ENCODE measurements at places on chromosomes 2 and 18.
A peak's percentile ranks its signal among the peaks of the same experiment; 100 is the strongest.

DNA sequence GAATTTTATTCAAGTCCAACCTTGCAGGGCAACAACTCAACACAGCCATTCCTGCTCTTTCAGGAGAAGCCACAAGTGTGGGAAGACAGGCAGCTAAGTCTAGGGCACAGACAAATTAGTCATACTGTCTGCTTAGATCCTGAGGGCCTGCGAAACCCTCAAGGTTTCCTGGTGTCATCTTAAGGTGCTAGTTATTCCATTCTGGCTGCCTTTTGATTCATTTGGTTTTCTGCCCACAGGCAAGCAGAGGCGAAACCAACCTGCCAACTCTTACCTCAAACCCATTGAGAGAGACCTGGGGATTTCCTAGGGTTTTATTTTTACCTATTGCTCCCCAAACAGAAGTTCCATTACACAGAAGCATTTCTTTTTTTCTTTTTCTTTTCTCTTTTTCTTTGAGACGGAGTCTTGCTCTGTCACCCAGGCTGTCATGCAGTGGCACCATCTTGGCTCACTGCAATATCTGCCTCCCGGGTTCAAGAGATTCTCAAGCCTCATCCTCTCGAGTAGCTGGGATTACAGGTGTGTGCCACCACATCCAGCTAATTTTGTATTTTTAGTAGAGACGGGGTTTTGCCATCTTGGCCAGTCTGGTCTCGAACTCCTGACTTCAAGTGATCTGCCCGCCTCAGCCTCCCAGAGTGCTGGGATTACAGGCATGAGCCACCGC, 23.7 kb upstream of the SCYGR1 start:
- DNase-seq, result peak; percentile 81

DNA sequence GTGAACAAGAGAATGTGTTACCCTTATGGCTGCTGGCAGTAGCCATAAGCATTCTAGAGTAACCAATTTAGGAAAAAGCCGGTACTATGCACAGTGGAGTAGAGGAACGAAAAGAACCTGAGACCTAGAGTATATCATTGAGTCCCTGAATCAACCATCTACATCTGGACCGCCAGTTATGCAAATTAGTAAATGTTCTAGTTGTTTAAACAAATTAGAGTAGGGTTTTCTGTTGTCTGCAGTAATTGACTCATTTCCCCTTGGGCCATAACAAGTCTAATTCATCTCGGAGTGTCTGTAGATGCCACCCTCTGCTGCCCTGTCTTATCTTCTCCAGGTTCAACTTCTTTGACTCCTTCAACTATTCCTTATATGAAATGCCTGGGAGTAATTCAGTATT, 60.1 kb upstream of the CAPN13 start:
- DNase-seq, result no peak

- no peak for DNase-seq
Observed at GRCh38 chr2:111165084-111165483, 44.4 kb downstream of the BCL2L11 start.

GRCh38 chr2:119598596-119599263, 54.5 kb downstream of the CFAP221 start:
- no peak for DNase-seq

- DNase-seq, result no peak
Observed at GRCh38 chr18:24536326-24536725, 75.9 kb downstream of the HRH4 start.

DNA sequence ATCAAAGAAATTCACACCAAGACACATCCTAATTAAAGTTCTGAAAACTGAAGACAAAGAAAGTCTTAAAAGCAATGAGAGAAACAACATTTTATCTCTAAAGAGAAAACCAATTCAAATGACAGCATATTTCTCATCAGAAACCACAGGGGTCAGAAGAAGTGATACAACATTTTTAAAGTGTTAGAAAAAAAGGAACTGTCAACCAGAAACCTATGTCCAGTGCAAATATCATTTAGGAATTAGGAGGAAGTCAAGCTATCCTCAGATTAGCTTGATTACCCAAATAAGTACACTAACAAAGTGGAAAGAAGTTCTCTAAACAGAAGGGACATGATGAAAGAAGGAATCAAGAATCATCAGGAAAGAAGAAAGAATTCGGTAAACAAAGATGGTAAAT, 59.5 kb upstream of the BCL2L11 start:
- no peak for DNase-seq

GRCh38 chr2:53452957-53453748, 314.5 kb upstream of the CHAC2 start:
- no peak for DNase-seq

DNA sequence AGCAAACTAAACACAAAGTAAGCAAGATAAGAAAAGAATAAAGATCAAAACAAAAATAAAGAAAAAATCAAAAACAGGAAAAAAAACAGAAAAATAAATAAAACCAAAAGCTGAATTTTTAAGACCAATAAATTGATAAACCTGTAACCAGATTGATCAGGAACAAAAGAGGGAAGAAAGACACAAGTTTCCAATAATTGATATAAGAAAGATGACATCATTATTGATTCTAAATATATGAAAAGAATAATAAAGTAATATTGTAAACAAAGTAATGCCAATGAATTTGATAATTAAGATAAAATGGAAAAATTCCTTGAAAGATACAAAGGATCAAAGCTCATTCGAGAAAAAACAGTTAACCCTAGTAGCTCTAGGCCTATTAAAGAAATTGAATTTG, 394.6 kb upstream of the LRATD1 start:
- no peak for DNase-seq

DNA sequence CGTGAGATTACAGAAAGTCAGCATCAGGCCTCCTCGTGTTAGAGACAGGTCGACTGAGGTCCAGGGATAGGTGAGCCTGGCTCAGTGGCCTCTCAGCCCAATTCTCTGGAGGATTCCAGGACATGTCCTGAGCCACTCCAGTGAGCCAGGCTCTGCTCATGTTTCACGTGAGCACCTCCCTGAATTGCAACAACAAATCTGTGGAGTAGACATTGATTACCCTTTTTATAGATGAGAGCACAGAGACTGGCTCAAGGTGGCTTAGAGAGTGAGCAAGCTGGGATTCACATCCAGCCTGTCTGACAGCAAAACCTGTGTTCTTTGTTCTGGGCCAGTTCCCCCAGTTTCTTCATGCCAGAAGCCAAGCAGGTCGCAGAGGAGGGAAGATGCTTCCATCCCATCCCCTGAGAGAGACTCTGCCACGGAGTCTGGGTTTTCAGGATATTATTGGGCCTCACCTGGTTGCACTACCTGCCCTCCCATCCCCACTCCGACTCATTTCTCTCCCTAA, 46.4 kb downstream of the HS1BP3 start:
- DNase-seq, result no peak

DNA sequence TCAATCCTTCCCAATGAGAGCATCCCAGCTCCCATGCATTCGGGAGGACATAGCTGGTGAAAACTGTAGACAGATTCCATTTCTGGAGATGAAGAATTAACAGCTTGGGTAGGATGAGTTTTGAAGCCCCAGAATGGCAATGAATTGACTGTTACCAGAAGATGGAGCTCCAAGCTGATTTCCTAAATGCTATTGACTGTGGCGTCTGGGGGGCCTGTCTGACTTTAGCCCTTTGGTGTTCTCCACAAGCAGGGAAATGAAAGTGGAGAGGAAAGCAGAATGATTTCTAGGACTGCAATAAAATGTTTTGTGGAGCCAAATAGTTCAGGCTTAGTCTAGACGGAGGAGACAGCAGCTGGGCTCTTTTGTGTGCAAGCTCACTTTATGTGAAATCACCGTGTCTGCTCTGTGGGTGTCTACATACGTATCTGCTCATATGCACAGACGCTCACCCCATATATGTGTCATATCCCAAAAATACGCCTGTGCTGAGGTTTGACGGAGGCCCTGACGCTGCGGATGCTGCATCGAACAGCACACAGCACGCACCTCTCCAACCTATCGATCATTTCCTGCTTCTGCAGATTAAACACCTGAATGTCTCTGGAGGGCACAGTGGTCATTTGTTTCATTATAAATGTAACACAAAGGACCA, 166.4 kb upstream of the PXDN start:
- DNase-seq, result no peak

DNA sequence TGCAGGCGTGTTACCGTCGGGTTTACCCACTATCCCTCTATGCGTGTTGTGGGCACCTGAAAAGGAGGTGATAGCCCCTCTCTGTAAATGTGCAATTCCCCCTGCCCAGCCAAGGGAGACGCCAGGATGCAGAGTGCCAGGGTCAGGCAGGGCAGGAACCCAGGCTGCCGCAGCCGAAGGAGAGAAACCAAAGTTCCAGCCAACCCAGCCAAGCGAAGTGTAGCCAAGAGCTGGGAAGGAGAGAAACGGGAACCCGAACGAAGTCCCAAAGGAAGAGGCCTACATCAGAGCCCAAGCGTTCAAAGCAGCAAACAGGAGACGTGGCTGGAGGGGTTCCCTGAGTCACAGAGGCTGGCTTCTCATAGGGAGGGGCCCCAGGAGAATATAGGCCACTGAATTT, 24.2 kb upstream of the SPR start:
- DNase-seq, result no peak

DNA sequence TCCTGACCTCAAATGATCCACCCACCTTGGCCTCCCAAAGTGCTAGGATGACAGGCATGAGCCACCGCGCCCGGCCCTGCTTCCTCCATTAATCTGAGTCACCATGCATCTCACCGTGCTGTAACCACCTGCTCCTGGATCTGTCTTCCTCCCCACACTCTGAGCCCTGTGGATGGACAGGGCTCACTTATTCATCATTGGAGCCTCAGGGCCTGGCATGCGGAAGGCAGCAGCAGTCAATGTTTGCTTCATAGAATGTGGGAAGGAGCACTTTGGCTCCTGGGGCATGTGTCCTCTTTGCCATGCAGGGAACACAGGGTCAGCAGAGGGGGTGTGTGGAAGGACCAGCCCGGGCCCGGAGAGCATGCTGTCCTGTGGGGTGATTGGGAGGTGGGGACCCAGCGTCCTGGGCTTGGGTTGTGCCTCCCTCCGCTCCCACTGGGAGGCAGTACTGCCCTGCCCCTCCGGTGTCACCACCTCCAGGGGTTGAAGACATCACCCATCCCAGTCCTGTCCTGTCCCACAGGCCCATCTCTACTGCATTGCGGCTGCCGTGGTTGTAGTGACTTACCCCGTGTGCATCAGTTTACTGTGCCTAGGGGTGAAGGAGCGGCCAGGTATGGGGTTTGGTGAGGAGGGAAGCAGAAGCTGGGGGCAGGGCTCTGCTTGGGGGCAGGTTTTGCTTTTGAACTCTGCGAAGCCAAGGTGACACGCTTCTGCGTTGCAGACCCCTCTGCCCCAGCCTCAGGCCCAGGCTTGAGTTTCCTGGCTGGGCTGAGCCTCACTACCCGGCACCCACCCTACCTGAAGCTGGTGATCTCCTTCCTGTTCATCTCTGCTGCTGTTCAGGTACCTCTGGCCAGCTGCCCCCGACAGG, 11.5 kb downstream of the MFSD2B start:
- peak; percentile 49 for DNase-seq

GRCh38 chr2:8737571-8738175, 55.8 kb downstream of the ID2 start:
- no peak for DNase-seq

All from activated CD4-positive, alpha-beta memory T cell treated with anti-CD3 and anti-CD28 coated beads for 36 hours (primary cell).